Substantia nigra (tissue), 51 donors: ENCODE measurements at places on chromosomes 3 and 15.

DNA sequence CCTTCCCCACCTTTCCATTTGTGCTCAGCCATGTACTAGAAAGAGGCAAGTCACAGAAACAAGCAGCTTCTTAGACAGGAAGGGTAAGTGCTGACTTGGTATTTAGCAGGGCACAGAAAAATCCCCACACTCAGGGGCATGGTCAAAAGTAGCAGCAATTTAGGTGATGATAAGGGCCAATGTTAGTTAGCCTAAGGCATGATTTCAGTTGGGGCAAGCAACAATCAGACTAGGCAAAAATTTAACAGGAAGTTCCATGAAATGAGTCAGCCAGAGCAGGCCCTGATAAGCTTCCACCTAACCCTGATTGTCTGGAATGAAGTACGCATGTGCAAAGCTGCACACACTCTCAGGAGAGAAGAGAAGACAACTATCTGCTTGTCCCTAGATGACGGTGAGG, 423.4 kb upstream of the UBE2E2 start:
- no peak for DNase-seq

DNA sequence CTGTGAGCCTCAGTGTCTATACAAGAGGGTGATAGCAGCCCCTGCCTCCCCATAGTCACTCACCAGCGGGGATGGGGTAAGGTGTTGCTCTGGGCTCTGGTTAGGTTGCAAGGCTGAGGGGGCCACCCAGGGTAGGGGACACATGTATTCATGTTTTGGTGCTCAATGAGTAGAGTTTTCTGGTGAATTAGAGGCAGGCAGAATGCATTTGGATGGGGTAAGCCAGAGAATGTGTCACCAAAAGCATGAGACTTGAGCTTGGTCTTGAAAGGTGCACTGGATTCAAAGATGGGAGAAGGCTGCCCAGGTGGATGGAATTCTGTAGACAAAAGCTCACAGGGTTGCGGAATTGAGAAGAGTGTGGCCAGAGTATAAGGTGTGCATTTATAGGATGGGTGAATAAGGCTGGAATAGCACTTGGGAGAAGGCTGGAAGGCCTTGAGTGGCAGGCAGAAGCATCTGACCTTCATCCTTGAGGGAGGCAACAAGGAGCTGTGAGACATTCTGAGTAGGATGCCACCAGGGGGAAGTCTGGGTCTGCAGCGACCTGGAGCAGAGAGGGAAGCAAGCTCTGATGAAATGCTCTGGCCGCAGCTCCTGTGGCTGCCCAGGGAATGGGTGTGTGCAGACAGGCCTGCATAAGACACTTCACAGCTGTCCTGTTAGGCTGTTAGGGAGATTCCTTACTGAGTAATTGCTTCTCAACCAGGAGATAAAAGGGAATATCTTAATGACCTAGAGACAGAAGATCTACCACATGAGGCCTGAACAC, 149.6 kb downstream of the CHDH start:
- DNase-seq = no peak

DNA sequence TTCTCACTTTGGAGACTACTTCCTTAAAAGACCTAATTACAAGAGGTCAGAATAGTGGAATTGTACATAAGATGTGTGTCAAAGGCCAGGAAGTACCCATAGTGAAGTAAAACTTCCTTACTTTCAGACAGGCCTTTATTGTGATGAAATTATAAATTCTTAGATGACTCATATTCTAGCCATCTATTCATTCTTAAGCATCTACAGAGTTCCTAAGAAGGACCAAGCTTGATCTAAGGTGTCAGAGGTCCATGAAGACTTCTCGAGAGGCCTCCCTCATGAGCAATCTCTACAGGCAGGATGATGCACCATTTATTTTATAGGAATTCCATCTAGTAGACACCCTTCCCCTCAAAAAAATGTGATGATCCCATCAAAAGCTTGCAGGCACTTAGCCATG, 493.3 kb downstream of the MAGI1 start:
- DNase-seq = no peak

DNA sequence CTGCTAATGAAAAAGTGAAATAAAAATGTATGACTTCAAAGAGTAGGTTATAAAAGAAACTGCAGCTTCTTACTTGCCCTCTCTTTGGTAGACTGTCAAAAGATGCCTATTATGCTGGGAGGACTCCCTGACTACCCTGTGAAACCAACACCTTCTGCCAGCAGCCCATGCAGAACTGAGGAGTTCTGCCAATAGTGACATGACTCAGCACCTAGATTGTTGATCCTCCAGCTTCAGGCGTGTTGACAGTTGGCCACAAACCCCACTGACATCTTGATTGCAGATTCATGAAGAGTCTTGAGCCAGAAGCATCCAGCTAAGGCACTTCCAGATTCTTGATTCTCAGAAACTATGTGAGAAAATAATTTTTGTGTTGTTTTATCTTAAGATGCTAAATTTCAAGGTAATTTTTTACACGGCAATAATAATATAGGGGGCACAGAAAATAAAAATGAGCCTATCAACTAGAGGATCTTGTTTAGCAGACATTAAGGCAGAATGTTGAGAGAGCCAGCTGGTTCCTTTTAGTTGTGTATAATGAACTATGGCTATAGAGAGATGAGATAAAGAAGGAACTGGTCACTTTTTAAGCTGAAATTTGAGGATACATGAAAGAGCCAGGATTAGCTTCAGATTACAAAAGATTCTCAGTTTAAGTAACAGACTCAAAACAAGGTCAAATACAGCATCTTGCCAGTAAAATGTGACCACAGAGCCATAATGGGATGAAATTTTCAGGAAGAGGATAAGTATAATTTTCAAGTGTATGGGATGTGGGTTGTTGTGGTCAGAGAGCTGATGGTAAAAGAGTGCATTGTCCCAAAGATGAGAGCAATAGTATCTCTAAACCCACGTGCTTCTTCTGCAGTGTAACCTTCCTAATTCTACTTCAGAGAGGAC, 588.7 kb upstream of the CBLB start:
- DNase-seq = no peak

GRCh38 chr3:37531066-37531720, 330.5 kb upstream of the CTDSPL start:
- no peak for DNase-seq

DNA sequence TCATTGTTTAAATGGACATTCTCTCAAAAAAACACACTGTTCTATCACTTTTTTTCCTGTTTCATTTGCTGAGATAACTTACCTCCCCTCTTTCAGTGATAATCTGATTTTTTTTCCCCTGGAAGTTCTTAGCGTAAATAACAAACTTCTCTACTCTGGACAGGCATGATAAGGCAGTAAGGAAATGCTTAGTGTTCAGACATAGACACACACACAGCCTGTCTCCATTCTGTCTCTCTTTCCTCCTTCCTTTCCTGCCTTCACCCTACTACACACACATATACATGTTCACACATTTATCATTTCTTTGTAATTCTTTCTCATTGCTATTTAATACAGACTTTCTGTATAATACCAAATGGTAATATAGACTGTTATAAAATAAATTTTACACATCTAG, 470.8 kb upstream of the ROBO1 start:
- no peak for DNase-seq

GRCh38 chr3:54294214-54294613, 171.9 kb downstream of the CACNA2D3 start:
- DNase-seq = no peak

GRCh38 chr15:58519516-58519915, 87.7 kb downstream of the LIPC start:
- no peak for DNase-seq

- no peak for DNase-seq
Observed at GRCh38 chr15:99436542-99437314, 129.1 kb upstream of the MEF2A start.

GRCh38 chr3:107600780-107601179, 78.0 kb downstream of the BBX start:
- DNase-seq = no peak

DNA sequence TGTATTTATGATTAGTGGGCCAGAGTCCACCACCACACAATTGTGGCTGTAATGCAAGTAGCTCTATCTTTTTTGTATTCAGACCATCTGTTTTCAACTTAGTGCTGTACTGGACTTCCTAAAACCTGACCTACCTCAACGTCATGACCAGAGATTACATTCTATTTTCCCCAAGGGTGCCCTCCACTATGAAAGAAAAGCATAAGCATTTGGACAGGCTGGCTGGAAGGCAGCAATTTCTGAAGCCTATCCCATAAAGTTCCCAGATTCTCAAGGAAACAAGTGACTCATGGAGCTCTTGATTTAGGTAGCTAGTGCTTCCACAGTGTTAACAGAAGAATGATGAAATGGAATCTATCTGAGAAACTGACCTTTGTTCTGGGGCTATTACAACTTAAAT, 75.8 kb downstream of the COL8A1 start:
- no peak for DNase-seq

DNA sequence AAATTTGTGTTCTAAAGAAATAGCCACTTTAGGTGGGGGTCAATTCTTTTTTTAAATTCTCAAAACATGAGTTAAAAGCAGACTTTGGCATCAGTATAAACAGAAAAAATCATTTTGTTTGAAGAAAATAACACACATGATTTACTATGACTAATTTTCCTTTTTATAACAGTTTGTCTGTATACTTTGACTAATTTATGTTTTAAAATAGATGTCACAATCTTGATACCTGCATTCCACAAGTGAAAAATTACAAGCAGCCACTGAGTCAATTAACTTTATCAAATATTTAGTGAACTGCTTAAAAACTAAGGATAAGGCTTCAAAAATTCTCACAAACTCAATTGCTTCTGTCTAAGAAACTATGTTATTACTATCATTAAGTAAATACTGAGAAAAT, 235.0 kb downstream of the TBC1D5 start:
- no peak for DNase-seq

DNA sequence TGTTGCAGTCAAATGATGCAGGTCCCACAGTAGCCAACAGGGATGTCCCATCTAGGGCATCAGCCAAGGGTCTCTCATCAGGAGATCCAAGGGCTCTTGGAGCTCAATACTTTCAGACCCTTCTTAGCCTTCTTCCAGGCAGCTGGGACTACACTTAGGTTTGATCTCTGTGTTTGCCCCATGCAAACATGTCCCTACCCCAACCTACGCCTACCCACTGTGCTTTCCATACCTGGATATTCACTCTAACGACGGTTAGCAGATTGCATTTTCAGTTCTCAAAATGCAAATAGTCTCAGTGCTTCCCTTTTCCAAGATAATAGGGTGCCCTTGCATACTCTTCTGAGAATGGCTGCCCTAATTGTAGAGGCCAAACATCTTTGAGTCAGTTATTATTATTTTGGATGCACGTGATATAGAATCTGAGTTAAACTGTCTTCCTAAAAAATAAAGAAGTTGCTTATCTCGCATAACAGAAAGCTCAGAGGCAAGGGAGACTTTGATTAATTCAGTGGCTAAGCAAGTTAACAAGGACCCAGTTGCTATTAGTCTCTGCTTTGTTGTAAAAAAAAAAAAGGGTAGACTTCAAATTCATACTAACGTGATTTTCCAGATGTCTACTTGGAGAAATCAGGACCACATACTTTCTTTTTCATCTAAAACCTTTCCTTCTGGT, 1.0 kb upstream of the CEP70 start:
- no peak for DNase-seq

GRCh38 chr15:33846862-33847261, 121.4 kb upstream of the CHRM5 start:
- DNase-seq = no peak
